ENCODE measurements at places on chromosomes 1 and 21.

- DNase-seq, result no peak
Observed at GRCh38 chr1:45769261-45769932, 18.9 kb upstream of the IPP start.

- DNase-seq, result no peak
Observed at GRCh38 chr1:82463951-82464350, 663.2 kb downstream of the ADGRL2 start.

- DNase-seq, result no peak
Observed at GRCh38 chr1:108511764-108512163, 48.1 kb upstream of the EEIG2 start.

DNA sequence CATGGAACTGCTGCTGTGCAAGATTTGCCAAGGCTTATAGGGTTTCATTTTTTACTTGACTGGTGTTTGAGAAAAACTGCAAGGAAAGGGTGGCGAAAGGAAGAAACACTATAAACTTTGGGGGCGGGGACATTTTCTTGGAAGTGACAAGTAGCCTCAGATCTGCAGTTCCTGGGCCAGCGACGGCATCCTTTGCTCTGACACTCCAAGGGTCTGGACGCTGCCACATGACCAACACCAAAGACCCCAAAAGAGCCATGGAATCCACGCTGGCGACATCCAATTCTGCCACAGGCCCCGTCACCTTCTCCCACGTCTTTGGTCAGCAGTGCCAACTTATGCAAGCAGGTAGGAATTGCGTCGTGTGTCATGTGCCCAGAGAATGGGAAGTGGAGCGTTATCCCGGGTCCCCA lies 193.4 kb downstream of the PRDM2 start:
- no peak for DNase-seq

- no peak for DNase-seq
Observed at GRCh38 chr1:56265216-56265615, 314.1 kb downstream of the PLPP3 start.

Measured in liver (tissue), 10 donors.